ELR (cell line): ENCODE measurements at places on chromosomes 7 and 10.

DNA sequence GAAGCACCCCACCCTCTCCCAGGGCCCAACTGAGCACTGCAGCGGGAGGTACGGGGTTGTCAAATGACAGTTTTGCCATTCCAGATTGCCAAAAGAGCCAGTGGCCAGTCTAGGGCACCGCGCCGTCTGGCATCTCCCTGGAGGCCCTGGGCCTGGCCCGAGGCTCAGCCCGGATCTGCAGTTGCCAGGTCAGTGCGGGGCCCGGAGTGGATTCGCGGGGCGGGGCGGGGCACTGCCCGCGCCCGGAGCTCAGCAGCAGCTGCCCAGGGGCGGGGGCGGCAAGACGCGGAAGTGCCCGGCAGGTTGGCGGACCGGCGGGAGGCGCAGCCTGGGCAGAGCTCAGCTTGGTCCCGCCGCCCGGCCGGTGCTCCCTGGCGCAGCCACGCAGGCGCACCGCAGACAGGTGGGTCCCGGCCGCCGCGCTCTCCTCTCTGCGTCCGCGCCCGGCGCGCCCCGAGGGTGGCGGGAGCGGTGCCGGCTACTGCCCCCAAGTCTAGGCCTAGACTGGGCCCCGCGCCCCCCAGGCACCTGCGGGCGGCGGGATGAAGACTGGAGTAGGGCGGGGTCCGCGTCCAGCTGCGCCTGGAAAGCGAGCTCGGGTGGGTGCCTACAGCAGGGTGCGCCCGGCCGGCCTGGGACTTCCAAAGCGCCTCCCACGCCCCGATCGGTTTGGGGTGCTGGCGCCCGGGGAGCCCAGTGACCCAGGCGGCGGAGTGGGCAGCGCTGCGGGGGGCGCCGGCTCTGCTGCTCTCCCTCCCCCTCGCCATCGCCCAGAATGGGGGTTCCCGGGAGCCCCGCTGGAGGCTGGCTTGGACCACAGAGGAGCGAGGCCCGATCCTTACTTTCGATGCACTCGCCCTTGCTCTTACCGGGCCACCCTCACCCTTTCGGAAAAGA is at the start of gene IRF5:
Gene IRF5 (plus strand): TSS at position 281 of the 897 bp plus-strand sequence. CDS start 4,155 bp downstream, outside the sequence.
- peak; percentile 14 for DNase-seq

DNA sequence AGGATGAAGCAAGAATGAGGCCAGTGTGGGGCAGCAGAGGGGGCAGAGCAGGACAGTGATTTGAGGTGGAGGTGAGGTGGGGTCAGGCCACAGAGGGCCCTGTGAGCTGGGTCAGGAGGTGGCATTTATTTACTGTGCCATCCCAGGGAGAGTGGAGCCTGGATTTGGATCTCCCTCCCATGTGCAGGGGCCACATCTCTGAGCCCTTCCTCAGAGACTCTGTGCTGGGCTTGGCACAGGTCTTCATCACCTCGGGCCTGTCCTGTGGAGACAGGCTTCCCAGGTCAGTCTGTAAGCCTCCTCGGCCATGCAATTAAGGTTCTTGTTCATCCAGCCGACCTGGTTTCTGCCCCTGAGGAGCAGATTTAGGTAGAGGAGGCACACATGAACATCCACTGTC is 40.9 kb downstream of the ZNF777 start:
- no peak for DNase-seq

GRCh38 chr10:65950075-65950474 is 975.8 kb upstream of the LRRTM3 start:
- peak; percentile 4 for DNase-seq

DNA sequence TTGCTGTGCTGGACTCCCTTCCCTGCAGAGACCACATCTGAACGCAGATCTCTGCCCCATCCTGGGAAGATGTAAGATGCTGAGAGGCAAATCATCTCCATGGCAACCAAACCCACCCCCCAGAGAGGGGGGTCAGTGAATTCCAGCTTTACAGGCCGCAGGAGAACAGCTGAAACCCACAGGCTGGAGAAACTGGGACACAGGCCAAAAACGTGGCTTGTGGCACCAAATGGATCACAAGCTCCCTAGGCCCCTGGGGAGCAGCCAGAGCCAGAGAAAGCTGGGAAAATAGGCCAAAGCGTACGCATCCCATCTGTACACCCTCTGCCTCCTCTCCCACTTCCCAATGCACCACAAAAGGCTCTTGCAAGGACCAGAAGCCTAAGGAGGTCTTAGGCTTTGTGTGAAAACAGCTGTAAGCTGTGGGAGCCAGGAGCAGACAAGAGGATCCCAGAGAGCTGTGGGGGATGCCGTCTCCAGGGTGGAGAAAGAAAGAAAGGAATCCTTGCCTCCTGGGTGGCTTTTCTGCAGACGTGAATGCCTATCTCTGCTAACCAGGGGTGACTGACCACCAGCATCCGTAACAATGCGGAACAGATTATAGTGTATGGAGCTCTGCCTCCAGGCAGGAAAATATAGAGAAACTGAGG is 59.5 kb downstream of the TMEM130 start:
- DNase-seq: no peak

DNA sequence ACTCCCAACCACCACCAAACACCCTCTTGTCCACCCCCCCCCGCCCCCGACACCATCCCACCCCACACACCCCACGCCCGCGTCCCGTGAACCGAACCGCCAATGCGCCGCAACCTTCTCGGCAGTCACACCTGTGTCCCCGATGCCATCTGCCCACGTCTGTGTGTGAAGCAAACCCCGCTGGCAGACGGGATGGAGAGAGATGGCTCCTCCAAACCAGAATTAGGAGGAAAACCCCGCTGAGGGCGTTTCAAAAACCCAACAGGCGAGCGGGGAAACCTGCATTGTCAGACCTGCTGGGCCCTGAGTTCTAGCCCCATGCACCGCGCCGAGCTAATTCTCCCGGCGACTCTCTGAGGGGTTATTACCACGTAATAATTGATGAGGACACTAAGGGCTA is 28.6 kb upstream of the KCNK18 start:
- no peak for DNase-seq
